ENCODE measurements at places on chromosomes 3 and 15.

GRCh38 chr15:88954431-88955277 lies 41.5 kb upstream of the MFGE8 start:
- DNase-seq, result peak; percentile 9

GRCh38 chr3:193594946-193595689 lies 2.1 kb downstream of the OPA1 start:
- DNase-seq, result no peak

- no peak for DNase-seq
Measured at GRCh38 chr15:36951731-36952247, 148.6 kb downstream of the MEIS2 start.

- no peak for DNase-seq
Measured at GRCh38 chr3:193641440-193641775, 48.4 kb downstream of the OPA1 start.

GRCh38 chr15:90679959-90680358 lies 37.2 kb upstream of the BLM start:
- DNase-seq, result no peak

DNA sequence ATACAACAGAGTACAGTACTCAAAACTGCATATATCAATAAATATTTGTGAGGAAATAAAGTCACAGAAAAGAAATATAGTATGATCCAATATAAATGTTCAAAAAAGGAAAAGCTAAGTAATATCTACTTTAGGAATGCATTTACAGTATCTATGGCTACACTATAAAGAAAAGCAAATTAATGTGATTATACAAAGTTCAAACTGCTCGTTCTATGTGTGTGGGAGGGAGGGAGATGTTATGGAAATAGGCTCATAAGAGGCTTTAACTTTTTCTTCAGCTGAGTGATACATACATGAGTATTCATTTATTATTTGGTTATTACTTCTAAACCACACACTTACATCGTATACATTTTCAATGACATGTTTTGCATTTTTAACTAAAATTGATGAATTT lies 377.7 kb upstream of the AGTR1 start:
- DNase-seq, result no peak

All from right kidney (tissue), 9 donors.